ENCODE measurements at places on chromosomes 13 and 19.

DNA sequence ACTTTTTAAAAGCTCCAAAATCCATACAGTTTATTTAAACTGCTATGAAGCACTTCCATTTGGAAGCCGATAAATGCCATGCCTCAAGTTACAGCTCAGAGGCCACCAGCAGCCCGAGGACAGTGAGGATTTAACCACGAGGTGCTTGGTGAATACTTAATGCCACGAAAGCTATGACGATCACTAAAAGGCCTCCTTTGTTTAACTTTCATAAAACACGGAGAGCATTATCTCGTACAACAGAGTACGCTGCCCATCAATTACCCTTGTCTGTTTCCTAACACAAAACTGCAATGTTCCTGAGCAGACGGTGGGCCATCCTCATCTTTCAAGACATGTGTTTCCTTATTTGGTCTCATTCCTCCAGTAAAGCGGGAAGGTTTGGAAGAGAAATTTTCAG, 58.4 kb downstream of the PEPD start:
- no peak for DNase-seq

DNA sequence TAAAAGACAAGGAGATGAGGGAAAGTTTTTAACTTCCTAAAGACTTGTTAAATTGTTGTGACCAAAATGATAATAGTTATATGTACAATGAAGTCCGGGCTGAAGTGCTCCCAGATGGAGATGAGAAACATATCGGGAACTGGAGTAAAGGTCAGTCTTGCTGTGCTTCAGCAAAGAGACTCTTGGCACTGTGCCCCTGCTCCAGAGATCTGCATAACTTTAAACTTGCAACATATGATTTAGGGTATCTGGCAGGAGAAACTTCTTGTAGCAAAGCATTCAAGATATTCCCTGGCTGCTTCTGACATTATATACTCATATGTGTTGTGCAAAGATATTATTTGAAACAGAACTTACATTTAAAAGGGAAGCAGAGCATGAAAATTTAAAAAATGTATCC, 786.6 kb upstream of the SLITRK6 start:
- DNase-seq = no peak

DNA sequence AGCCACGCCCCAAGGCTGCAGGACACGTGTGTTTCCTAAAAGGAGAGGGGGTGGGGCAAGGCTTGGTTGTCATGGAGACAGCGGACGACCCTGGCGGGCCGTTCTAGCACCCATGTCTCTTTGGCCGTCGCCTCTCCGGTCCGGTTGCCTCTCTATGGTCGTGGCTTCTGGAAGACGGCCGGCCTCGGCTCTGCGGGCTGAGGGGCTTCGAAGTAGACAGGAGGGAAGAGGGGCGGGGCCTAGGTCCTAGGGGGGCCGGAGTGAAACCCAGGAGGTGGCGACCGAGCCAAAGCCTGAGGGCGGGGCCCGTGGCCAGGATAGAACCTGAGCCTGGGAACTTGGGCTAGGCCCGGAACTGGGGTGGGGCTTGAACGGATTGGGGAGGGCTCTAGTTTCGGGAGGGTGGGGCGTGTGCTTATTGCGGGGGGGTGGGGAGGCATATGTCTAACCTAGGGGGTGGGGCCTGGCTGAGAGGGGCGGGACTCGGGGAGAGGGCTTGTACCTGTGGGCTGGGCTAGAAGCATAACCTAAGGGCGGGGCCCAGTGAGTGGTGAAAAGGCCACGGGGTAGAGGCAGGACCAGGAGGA, 750 bp upstream of the SLC27A1 start:
- peak; percentile 83 for DNase-seq

DNA sequence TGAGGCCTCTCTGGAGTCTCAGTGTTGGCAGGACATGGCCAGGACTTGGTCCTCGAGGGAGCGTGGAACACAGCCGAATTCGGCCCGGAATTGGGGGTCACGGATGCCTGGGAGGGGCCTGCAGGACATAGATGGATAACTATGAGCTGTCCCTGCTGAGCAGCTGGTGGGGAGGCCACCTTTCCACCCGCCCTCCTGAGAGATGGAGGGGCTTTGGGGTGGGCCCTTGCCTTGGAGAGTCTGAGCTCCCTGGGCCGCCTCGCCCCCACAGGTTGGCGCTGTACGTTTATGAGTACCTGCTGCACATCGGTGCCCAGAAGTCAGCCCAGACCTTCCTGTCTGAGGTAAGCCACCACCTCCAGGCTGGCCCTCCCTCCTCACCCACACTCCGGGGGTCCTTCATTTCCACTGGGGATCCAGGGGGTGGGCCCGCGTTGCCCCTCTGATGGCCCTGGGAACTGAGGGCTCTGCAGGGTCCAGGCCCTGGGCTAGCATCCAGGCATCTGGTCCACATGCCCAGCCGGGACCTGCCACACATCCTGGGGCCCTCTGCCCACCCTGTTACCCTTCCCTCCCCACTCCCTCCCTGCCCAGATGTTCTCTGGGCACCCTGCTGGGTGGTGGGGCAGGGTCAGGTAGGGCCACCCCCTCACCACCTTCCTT, 8.0 kb downstream of the SSBP4 start:
- no peak for DNase-seq

DNA sequence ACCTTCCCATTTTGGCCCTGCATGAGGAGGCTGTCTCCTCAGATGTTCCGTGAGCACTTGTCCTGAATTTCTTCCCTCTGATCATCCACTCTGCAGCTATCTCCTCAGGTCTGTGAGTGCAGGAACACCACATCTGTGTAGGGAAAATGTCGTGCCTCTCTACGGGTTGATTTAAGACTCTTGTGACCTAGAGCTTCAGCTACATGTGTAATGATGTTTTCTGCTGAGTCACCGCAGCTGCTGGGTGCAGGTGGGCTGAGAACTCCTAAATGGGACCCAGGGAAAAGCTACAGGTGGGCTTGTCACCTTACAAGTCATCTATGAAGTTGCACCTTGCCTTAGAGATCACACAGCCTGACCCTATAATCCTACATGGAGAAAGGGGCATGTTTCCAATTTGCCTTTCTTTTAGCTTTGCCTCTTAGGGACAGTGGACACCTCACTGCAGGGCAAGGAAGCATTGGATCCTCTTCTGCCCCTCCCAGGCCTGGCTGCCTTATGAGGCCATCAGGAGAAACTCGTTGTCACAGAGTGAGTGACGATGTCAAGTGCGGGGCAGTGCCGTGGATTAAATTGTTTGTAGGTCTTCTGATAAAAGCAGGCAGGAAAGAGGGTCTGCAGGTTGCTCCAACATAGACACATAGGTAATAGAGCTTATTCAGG, 122.3 kb downstream of the DNAJC15 start:
- no peak for DNase-seq

GRCh38 chr19:46610413-46610775, 9.3 kb downstream of the CALM3 start:
- no peak for DNase-seq

DNA sequence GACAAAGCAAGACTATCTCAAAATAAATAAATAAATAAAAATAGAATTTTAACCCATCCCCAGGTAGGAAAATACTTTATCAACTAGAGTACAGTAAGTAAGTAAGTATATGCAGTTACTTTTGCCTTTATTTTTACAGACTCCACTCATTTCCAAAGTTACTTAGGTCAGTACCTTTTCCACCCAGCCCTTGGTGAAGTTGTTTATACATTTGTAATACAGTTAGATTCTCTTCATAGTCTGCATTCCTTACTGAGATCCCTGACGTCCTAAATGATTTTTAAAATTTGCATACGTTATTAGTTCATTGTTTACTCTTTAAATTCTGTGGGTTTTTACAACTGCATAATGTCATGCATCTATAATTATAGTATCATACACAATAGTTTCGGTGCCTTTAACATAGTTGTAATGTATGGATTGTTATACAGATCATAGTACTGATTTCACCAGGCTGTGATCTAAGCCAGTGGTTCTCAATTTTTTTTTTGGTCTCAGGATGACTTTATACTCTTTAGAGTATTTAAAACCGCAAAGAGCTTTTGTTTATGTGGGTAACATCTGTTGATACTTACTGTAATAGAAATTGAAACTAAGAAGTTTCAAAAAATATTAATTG, 10.4 kb downstream of the SETDB2 start:
- no peak for DNase-seq

DNA sequence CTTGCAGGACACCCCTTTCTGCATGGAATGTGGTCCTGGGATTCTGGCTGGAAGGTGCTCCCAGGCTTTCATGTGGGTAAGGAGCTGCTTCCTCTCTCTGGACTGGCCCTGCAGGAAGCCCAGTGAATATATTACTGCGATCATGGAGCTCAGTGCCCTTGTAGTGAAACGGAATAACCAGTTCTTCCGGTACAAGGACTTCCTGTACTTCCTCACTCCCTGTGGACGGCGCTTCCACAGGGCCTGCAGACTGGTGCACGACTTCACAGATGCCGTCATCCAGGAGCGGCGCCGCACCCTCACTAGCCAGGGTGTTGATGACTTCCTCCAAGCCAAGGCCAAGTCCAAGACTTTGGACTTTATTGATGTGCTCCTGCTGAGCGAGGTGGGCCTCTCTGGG, 8.0 kb downstream of the CYP4F8 start:
- DNase-seq = no peak

DNA sequence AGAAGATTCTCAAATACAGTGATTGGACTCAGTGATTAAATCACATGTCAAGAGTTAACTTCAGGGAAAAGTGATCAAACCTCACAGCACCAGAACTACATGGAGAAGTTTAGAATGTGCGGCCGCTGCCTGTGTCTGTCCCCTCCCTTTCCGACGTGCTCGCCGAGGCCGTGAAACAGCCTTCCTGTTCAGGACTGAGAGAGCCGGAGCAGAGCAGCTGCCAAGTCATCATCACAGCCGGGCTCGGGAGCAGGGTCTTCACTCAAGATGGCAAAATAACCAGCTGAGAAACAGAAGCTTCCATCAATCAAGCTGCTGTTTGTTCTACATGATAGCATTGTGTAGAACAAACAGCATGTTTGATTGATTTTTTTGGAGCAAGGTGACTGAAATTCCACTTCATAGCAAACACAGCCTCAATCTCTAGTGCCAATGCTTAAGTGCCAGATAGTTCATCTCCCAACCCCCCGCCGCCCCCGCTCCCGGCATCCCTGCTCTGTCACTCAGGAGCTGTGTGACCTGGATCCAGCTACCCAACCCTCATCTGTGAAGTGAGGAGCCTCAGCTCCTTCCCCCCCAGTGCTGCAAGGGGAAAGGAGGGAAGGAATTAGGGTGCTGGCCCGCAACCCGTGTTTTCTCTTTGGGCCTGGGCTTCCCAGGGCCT, 70.6 kb downstream of the HSPH1 start:
- no peak for DNase-seq

- DNase-seq = no peak
Observed at GRCh38 chr19:4889034-4889815, 13.5 kb downstream of the ARRDC5 start.

DNA sequence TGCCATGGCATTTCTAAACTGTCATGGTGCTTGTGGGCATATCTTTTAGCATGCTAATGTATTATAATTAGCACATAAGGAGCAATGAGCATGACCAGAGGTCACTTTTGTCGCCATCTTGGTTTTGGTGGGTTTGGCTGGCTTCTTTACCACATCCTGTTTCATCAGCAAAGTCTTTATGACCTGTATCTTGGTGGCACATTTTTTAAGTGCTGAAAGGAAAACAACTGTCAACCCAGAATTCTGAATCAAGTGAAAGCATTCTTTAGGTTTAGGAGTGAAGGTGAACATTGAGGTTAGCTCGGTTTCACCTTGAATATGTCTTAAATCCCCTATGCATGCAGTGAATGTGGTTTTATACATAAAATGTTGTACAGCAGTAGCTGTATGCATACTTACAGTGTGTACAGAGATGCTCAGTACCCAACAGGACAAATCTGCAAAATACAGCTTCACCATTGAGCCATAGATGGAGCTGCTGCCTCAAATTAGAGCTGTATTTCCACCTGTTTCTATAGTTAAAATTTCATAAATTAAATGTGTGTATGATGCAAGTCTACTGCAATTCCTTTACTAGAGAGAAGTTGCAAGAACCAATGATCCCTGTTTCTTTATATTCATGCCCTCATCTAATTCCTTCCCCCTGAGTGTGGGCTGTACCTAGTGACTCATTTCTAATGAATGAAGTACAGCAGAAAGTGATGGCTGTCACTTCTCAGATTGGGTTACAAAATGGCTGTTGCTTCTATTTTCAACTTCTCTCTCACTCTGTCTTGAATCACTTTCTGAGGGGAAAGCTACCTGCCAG, 25.2 kb upstream of the IGSF23 start:
- DNase-seq = no peak

DNA sequence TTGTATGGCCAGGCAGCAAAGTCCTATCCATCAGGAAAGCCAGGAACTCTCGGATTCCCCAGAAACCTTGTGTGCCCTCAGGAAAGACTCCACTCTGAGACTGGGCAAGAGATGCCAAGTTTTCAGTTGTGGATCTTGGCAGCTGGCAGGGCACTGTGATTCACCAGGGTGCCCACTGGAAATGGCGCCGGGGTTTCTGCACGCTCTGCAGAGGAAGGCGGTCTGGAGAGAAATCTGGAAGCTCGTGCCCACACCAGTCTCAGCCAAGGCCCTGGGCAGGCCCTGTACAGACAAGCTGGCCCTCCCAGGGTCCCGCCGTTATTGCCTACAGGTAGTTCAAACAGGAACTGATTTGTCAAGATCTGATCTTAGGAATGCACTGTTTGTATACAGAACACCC, 4.9 kb downstream of the NAPA start:
- no peak for DNase-seq

DNA sequence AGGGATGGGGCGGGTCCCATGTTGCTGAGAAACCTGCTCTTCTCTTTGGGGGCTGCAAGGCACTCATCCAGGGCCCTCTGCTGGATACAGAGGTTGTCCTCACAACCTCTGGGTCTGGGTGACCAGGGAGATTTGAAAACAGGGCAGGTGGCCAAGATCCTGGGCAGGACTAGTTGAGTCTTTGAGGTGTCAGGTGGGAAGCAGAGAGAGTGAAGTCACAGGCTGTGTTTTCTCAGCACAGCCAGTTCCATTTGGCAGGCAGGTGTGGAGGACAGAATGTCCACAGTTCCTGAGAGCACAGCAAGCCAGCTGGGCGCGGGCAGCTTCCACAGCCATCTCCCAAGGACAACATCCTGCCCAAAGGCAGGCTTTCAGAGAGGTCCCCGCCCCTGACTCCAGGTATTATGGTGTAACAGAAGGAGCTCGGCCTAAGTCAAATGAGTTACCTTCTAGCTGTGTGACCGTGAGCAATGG, 118.8 kb downstream of the NUFIP1 start:
- DNase-seq = no peak

DNA sequence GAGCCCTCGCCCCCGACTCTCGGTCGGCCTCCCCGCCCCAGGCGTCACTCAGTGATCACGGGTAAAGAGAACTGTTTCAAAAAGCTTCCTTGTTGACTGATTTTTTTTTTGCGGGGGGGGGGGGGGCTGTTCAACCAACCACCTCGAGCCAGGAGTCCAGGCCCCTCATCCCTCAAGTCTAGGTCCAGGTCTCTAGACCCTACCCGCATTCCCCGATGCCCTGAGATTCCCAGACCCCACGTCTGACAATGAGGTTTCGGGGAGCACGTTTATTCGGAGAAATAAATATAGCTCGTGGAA, 4.3 kb downstream of the HRC start:
- no peak for DNase-seq

DNA sequence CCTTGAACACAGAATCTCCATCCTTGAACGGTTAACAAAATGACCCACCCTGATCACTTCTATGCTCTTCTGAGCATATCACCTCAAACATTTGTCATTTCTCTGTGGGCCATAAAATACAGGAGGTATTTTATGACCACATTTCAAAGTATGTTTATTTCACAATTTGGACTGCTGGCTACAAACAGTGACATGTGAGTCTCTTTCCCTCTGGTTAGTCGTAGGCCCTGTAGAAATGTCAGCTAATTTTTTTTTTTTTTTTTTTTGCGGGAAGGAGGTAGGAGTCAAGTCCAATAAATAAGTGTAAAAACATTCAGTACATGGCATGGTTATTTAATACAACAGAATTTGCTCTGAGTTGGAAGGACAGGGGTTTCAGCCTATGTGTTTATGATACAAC, 70.7 kb downstream of the FOXO1 start:
- no peak for DNase-seq

Measured in stimulated activated CD8-positive, alpha-beta memory T cell treated with anti-CD3 and anti-CD28 coated beads, Interleukin-15, amount 100 ng/mL, for 48 hours (primary cell).